ENCODE measurements at places on chromosomes 1 and 21. TPM values are rescaled to one million over a fixed set of nuclear protein-coding genes. Genes with fewer than 3 reads are reported as not detected.

DNA sequence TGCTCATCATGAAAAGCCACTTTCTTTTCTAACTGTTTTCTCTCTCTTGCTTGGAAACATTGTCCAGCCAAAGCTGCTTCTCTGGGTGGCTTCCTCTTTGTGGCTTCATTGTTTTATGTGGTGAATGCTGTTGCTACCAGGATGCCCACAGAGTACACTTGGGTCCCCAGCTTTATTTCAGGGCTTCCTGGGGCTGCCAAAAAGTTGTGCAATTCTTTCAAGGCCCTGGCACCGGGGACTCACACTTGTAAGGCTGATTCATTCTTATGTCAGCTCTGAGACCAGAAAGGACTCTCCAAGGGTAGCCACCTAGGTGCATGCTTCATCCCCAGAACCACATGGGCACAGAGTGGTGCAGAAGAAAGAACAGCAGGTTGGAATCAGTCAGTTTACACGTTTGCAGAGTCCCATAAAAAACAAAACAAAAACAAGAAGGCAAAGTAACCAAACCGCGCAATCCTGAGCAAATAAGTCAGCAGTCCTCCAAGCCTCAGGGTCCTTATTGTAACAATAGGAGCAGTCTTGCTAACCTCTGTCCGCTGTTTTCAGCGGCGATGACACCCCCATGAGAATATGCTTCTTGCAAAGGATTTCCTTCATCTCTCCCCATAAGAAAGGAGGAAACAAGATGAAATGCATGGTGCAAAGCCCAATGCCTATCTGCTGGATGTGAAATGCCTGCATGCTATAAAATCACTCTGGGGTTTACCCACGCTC, 89.9 kb upstream of the SSX2IP start:
- no peak for DNase-seq

DNA sequence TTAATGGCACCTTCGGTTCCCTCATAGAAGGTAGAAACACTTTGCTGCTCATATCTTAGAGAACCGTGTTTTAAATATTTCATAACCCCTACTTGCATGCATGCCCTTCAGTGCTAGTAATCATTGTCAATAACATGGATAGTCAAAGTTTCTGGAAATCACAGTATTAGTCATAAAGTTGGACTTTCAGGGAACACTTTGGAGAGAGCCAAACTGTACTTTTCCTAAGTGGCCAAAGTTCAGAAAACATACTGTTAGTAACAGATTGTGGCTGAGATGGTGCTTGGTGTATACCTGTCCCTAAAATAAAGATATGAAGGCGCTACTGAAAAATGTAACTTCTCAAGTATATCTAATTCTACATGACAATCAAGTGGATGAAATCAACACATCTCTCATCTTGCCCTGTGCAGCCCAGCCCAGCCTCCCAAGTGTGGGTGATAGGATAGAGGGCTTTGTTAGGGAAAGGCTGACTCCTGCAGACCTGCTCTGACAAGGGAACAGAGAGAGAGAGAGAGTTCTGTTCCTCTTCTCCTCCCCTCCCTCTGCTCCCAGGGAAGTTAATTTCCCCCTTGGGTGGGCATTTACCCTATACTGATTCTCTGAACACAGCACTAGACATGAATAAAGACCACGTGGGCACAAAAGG, 14.4 kb downstream of the MYOC start:
- DNase-seq = no peak

- DNase-seq = no peak
Observed at GRCh38 chr1:204568576-204569315, 52.5 kb downstream of the MDM4 start.

Gene LEFTY2
- 0.60 TPM for total RNA-seq

- DNase-seq = no peak
Observed at GRCh38 chr1:55329808-55330432, 114.8 kb upstream of the USP24 start.

Gene ANGPTL7
- total RNA-seq = 1.3 TPM

GRCh38 chr1:170513138-170513537, 18.8 kb upstream of the GORAB start:
- no peak for DNase-seq

Gene CFHR1
- not detected for total RNA-seq

Gene SIK1
- 55.5 TPM for total RNA-seq

DNA sequence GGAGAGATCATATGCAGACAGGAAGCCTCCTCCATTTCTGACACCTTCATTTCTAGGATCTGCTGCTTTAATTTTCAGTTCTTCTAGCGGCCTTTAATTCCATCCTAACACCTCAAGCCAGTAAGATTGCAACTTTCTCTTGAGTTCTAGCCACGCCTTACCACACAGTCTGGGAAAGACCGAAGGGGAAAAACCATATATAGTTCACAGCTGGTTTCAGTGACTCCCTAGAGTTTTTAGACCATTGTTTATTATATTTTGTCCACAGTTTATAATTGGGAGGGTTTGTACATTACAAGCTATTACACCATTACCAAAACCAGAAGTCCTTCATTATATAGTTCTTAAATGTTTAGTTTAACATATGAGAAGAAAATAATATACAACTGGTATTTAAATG, 37.5 kb downstream of the DPH5 start:
- DNase-seq = no peak

DNA sequence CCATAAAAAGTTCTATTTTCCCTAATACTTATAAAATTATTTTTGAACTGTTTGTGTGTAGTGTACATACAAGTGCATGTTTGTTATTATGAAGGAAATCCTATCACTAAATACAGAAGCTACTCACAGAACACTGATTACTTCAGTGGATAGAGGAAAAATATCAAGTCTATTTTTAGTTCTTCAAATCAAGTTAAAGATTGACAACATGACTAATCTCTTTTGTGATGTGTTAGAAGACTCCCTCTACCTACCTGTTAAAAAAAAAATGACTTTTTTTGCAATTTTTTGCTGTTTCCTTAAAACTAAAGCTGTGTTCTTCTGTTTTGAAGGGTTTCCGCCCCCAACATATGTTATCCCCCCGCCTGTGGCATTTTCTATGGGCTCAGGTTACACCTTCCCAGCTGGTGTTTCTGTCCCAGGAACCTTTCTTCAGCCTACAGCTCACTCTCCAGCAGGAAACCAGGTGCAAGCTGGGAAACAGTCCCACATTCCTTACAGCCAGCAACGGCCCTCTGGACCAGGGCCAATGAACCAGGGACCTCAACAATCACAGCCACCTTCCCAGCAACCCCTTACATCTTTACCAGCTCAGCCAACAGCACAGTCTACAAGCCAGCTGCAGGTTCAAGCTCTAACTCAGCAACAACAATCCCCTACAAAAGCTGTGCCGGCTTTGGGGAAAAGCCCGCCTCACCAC, 45.5 kb downstream of the NCF2 start:
- no peak for DNase-seq

Gene C1orf53
- total RNA-seq = 9.9 TPM

- DNase-seq = no peak
Observed at GRCh38 chr21:31479714-31480113, 135.7 kb upstream of the TIAM1 start.

DNA sequence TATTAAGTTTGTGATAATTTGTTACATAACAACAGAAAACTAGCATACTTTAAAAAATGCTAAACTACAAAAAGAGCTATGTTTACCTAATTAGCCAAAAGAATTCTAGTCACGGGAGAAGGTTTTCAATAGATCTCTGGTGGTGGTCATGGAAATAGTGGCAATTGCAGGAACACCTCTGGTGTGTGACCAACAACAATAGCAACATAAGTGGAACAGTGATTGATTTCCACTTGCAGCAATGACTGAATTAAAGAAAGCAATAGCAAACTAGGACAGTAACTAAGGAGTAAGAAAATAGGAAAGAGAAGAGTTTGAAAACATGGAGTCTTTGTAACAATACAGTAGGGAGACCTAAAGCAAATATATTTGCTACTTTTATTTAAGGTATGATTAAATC, 171.3 kb upstream of the ADGRL4 start:
- no peak for DNase-seq

DNA sequence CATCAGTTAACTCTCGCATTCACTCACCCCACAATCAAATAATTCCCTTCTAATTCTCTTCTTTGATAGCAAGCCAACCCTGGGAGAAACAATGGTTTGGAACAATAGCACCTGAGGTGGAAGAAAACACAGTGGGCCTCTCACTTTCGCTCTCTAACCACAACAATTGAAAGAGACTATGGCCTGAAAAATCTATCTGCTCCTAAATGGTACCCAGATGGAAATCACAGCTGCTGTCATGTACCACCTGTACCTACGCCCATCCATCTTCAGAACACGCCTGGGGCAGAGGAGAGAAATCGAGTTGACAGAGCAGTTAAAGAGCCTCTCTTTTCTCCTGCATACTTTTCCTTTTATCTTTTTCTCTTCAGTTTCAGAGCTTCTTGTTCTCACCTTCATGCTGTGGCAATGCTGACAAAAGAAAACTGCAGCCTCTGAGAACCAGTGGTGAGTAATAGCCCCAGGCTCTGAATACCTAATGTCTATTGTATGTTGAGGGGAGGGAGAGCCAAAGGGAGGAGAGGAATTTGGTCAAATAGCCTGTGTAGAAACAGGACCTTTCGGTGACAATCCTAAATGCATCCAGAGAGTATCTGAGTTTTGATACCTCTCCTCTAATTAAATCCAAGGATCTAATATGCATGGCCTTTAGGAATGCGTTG, 57.7 kb downstream of the ZC3H11B start:
- DNase-seq = no peak

GRCh38 chr1:110606657-110607535, 738 bp upstream of the KCNA2 start:
- DNase-seq = no peak

Data from upper lobe of left lung (tissue), 6 donors.